ENCODE measurements at places on chromosomes 12 and 14.
A peak's percentile ranks its signal among the peaks of the same experiment; 100 is the strongest.

GRCh38 chr14:65864549-65864948, 452.0 kb downstream of the FUT8 start:
- H3K4me1 ChIP-seq = peaks cover 58% of the 10 kb centered on the region
- H3K36me3 ChIP-seq = peaks cover 6% of the 10 kb centered on the region
- H3K4me3 ChIP-seq = no peak overlapping the region
- H3K27ac ChIP-seq = no peak overlapping the region

DNA sequence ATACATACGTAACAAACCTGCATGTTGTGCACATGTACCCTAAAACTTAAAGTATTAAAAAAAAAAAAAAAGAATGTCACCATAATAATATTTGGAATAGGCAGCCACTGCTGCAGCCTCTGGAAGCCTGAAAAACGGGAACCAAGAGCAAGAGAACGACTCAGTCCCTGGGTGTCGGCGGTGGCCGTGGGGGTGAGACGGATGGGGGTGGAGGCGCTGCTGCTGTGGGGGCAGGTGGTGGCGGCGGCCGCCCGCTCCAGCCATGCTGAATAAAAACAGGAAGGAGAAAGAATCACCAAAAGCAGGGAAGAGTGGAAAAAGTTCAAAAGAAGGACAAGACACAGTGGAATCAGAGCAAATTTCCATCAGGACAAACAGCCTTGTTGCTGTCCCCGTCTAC, 46.9 kb downstream of the ZFYVE21 start:
- no peaks in the 10 kb centered on the region for H3K27me3 ChIP-seq
- H3K36me3 ChIP-seq = no peaks in the 10 kb centered on the region
- H3K27ac ChIP-seq = no peak overlapping the region
- no peak for DNase-seq
- H3K4me1 ChIP-seq = no peaks in the 10 kb centered on the region

DNA sequence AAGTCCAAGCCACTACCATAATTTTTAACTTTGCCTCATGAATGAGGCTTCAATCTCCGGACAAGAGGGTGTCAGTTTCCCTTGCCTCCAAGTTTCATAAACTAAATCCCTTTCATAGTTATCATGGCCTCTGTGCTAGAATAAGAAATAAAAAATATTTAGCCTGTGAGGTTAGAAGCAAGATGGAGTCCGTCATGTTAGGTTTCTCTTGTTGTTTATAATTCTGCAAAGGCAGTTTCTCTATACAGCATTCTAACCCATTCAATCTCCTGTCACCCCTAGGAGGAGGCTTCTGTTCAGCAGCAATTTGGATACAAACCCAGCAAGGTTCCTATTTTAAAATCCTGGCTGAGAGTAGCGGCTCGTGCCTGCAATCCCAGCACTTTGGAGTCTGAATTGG, 15.8 kb upstream of the RAN start:
- DNase-seq = no peak
- H3K4me1 ChIP-seq = no peaks in the 10 kb centered on the region
- H3K4me3 ChIP-seq = no peak overlapping the region
- no peak overlapping the region for H3K27ac ChIP-seq
- no peaks in the 10 kb centered on the region for H3K36me3 ChIP-seq

- H3K36me3 ChIP-seq = no peaks in the 10 kb centered on the region
- no peaks in the 10 kb centered on the region for H3K4me1 ChIP-seq
- no peak overlapping the region for H3K27ac ChIP-seq
- no peaks in the 10 kb centered on the region for H3K27me3 ChIP-seq
Measured at GRCh38 chr12:107135177-107135576, 41.8 kb upstream of the CRY1 start.

- H3K27ac ChIP-seq = peak overlapping the region; percentile 42
- H3K4me1 ChIP-seq = peaks cover 14% of the 10 kb centered on the region
- no peaks in the 10 kb centered on the region for H3K36me3 ChIP-seq
- DNase-seq = no peak
Measured at GRCh38 chr12:57452181-57452936, 2.7 kb upstream of the INHBE start.

GRCh38 chr14:61505815-61506809, 184.7 kb downstream of the PRKCH start:
- no peaks in the 10 kb centered on the region for H3K27me3 ChIP-seq
- peak overlapping the region; percentile 40 for H3K4me3 ChIP-seq
- peak overlapping the region; percentile 75 for H3K27ac ChIP-seq

DNA sequence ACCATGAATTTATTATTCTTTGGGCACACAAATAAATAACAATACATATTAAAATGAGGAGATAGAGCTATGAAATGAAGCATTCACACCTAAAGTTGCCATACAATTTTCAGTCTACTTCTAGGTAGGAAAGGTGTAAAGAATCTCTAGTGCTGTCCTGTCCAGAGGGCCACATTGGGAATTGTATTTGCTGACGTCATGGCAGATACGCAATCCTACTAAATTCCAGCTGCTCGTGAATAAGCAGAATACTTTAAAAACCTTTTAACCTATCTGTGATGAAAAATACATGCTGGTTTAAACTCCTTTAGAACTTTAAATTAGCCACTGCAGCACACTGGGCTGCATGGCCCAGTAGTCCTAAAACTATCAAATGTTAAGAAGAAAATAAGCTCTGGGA, 236.1 kb downstream of the FSCB start:
- no peaks in the 10 kb centered on the region for H3K27me3 ChIP-seq
- no peak overlapping the region for H3K27ac ChIP-seq
- no peak for DNase-seq
- H3K4me1 ChIP-seq = no peaks in the 10 kb centered on the region
- no peaks in the 10 kb centered on the region for H3K36me3 ChIP-seq

DNA sequence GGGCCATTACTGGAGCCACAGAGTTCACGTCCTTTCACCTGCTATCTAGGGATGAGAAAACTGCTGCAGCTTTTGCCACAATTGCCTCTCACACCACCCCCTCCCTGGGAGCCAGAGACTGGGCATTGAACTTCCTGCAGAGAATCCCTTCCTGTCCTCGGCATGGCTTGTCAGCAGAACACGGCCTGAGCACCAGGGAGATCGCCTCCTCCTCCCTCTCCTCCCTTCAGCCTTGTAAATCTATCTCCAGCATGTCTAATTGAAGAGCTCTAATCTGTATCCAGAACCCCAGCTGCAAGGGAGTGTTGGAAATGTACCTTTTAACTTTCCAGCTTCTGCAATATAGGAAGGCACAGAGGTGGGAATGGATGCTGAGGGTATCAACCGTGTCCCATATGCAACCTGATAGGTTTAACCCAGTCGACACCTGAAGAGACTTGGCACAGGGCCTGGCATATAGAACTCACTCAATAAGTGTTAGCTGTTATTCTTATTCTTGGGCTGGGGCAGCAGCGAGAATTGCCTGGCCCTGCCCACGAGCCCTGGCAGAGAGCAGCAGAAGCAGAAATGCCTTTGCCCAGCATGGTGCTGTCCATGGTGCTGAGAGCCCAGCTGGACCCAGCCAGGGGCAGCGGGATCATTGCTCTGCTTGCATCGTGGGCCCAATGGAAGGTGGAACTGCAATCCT, 26.8 kb downstream of the TMEM63C start:
- H3K4me1 ChIP-seq = no peaks in the 10 kb centered on the region
- peaks cover 9% of the 10 kb centered on the region for H3K27me3 ChIP-seq
- H3K27ac ChIP-seq = no peak overlapping the region
- no peaks in the 10 kb centered on the region for H3K36me3 ChIP-seq
- DNase-seq = peak; percentile 41

GRCh38 chr12:45331552-45331951, 115.7 kb downstream of the ANO6 start:
- H3K27me3 ChIP-seq = no peaks in the 10 kb centered on the region
- H3K4me3 ChIP-seq = no peak overlapping the region
- no peak overlapping the region for H3K27ac ChIP-seq
- no peaks in the 10 kb centered on the region for H3K4me1 ChIP-seq
- DNase-seq = no peak
- peaks cover 8% of the 10 kb centered on the region for H3K36me3 ChIP-seq

DNA sequence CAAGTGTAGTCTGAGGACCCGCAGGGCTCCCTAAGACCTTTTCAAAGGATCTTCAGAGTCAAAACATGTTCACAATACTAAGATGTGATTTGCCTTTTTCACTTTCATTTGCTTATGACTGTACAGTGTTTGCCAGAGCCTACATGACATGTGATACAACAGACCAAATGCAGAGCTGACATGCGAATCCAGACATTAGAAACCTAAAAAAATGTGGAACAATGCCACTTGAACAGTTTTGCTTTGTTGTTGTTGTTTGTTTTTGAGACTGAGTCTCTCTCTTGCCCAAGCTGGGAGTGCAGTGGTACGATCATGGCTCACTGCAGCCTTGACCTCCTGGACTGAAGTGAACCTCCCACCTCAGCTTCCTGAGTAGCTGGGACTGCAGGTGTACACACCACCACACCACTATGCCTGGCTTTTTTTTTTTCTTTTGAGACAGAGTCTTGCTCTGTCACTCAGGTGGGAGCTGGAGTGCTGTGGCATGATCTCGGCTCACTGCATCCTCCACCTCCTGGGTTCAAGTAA, 5.3 kb upstream of the RAB35 start:
- H3K4me1 ChIP-seq = peaks cover 75% of the 10 kb centered on the region
- peak overlapping the region; percentile 65 for H3K4me3 ChIP-seq
- no peaks in the 10 kb centered on the region for H3K27me3 ChIP-seq
- H3K27ac ChIP-seq = peak overlapping the region; percentile 83
